ENCODE measurements at places on chromosomes 4 and X. TPM values are rescaled to one million over a fixed set of nuclear protein-coding genes. Genes with fewer than 3 reads are reported as not detected.

AFM gene
- not detected for polyA plus RNA-seq

PPEF2 gene
- not detected for polyA plus RNA-seq

- no peak overlapping the region for H3K4me3 ChIP-seq
- no peaks in the 10 kb centered on the region for H3K36me3 ChIP-seq
- H3K27ac ChIP-seq, result no peak overlapping the region
- H3K27me3 ChIP-seq, result no peaks in the 10 kb centered on the region
- no peak for DNase-seq
Measured at GRCh38 chr4:54386042-54386669, 157.1 kb downstream of the PDGFRA start.

DNA sequence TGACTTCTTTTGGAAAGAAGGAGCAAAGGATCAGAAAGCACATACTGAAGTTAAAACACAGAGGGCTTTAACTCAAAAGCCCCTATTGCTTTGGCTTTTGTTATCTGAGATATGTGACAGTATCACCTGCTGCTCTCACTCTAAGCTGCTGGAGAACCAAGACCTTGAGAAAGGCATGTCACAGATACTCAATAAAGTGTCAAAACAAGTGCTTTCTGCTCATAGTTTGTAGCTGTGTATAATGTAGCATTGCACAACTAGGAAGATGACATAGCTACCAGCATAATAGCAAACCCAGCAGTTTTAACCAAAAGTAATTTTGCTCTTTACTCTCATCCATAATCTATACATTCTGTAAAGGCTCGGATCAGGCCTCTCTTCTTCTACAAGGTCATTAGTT is 159.6 kb downstream of the LHFPL1 start:
- H3K4me3 ChIP-seq, result no peak overlapping the region
- no peak for DNase-seq
- H3K27me3 ChIP-seq, result no peaks in the 10 kb centered on the region
- no peaks in the 10 kb centered on the region for H3K36me3 ChIP-seq
- H3K4me1 ChIP-seq, result no peaks in the 10 kb centered on the region
- H3K27ac ChIP-seq, result no peak overlapping the region

USP51 gene
- polyA plus RNA-seq, result 0.25 TPM

DNA sequence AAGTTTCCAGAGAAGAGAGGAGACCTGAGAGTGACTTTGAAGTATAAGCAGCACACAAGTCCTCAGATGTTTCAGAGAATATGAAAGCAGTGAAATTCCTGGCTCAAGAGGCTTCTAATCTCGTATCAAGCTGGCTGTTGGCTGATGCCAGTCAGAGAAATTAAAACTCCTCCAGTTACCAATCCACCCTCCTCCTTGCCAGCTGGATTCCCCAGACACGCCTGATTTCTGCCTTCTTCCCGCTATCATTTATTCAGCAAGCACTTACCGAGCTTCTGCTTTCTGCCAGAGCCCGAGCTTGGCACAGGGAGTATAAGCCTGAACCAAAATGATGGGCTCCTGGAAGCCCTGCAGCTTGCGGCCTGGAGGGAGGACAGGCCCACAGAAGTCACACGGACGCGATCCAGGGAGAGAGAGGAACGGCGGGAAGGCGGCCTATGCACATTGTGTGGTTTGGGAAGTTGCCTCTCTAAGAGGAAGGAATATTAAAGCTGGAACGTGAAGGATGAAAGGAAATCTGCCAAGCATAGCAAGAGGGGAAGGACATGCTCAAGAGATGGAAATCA is 102.4 kb upstream of the TBL1X start:
- H3K4me1 ChIP-seq, result no peaks in the 10 kb centered on the region
- peak; percentile 60 for DNase-seq
- no peak overlapping the region for H3K27ac ChIP-seq
- H3K36me3 ChIP-seq, result no peaks in the 10 kb centered on the region
- no peak overlapping the region for H3K4me3 ChIP-seq

GPR173 gene
- polyA plus RNA-seq, result 1.6 TPM

Data from aorta (tissue), 5 donors.